Endothelial cell (in vitro differentiated cells): ENCODE measurements at places on chromosomes 2 and 18.

DNA sequence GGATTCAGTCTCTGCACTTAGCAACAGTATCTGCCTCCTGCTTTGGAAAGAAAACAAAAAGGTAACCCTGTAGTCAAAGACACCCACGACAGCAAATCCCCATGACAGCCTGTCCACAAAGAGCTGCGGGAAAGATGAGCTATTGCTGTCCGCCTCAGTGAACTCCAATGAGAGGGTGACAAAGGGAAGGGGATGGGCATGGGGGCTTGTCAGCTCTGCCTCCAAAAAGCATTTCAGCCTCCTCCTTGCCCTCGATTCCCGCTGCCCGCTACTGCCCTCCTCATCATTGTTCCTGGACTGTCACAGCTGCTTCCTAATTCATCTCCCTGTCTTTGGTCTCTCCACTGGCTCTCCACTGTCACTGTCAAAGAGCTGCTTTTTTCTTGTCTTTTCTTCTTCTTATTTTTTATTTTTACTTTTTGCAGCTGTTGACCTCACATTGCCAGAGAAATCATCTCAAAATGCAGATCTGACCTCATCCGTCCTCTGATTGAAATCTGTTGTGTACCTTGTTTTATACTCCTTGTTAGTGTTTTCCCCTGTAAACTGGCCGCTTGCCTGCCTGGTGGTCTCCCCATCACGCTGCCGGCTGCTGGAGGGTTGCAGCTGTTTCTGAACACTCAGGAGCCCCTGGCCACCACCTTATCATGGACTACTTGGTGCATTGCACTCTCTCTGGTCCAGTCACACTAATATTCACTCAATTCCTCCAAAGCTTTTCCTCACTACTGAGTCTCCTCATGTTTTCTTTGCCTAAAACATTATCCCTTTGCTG lies 7.9 kb upstream of the E2F6 start:
- no peak for DNase-seq

DNA sequence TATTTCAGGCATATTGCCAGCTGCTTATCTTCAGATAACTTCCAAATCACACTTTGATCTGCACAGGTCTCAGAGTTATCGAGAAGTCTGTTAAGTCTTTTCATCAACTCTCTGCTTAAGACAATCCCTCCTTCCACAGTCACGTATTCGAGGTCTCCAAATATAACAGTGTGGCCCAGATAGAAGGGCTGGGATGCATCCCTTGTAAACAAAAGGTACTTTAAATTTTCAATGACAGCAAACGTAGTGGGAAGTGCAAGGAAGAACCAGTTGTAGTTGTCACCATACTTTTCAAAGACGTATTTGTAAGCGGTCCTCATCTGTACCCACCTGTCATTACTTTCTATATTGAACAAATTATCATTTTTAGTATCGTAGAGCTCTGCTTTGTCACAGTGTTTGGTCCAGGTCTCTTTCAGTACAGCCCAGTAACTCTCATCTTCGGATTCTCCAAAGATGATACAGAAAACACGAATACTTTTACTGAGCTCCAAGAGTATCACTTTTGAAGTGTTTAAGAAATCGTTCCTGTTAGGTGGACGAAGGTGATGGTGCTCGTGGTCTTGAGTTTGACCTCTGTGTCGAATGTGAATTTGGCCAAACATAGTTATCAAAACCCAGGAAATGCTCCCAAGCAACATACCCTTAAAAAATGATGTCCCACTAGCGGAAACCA lies 445 bp downstream of the C1GALT1C1L start:
- no peak for DNase-seq

DNA sequence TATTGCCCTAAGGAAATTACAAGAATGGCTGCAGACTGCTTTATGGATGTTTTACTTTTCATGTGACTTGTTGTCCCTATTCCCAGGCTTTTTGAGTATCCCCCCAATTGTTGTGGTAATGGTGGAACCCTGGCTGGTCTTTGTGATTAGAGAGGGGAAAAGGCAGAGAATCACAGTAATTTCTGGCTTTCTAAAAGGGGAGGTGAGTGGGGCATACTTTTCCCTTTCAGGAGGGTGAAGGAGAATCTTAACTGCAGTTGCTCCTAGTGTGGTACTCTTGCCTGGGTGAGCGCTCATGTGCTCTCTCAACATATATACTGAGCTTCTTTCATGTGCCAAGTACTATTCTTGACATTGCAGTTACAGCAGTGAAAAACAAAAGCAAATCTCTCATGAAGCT lies 69.3 kb downstream of the ASXL3 start:
- no peak for DNase-seq

DNA sequence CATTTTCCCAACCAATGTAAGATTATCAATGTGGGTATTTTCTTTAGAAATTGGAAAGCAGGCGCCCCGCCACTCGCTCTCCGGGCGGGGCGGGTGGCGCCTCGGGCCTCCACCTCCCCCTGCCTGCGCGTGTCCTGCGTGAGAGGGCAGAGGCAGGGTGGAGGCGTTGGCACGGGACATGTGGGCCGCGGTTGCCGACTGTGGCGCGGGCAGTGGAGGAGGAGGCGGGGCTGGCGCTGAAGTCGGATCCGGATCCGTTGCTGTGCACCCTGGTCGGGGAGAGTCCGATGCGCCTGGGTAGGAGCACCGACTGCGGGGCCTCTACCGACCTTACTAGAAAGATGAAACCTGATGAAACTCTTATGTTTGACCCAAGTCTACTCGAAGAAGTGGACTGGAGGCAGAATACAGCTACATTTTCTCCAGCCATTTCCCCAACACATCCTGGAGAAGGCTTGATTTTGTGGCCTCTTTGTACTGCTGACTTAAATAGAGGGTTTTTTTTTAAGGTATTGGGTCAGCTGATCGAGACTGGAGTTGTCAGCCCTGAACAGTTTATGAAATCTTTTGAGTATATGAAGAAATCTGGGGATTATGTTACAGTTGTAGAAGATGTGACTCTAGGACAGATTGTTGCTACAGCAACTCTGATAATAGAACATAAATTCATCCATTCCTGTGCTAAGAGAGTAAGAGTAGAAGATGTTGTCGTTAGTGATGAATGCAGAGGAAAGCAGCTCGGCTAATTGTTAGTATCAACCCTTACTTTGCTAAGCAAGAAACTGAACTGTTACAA lies 37.9 kb downstream of the PMS1 start:
- DNase-seq = no peak

- no peak for DNase-seq
These were observed 68.1 kb downstream of the STPG4 start for GRCh38 chr2:47087051-47087450.

DNA sequence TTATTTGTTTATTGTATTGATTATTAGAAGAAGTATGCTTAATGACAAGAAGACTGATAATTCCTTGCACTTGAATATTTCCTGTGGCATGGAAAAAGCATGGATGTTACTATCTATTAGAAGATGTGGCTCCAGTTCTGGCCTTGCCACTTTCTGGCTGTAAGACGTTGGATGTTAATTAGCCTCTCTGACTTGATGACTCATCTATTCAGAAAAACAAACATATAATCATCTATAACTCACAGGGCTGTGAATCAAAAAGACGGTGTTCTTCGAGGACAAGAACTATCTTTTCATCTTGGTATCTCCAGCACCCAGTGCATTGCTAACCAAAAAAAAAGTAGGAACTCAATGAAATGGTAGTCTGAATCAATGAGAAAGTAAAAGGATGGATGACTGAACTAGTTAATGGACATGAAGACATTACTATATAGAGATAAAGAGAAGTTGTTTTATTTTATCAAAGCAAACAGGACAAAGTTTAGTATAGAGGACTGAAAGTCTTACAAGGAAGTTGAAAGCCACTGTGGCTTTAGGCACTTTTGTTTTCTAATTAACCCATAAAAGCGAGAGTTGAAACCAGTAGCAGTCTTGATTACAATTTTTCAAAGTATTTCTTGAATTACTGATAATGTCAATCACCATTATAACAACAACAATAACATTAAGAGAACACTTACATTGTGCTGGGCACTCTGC lies 145.3 kb downstream of the RND3 start:
- no peak for DNase-seq

GRCh38 chr2:239165206-239165831 lies 235.5 kb downstream of the HDAC4 start:
- no peak for DNase-seq

- no peak for DNase-seq
These were observed 112.2 kb upstream of the NABP1 start for GRCh38 chr2:191565647-191566198.

- DNase-seq = no peak
These were observed 109.0 kb upstream of the PARD3B start for GRCh38 chr2:204436230-204436629.

DNA sequence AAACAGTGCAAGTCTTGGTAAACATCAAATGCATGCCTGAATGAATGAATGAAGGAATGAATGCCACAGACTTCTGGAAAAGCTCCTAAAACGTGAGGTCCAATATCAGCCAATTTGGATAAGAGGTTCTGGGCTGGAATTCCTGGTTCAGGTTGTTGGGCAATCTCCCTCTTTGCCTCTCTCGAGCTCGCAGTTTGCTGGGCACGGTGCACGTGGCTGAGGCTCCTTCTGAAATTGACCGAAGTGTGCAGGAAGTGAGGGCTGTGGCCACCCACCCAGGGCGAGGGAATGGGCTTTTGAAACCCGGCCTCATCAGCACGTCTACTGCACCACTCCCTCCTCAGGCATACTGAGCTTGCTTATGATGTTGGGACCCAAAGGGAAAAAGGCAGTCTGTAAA lies 288.8 kb upstream of the HS6ST1 start:
- no peak for DNase-seq

- DNase-seq = no peak
These were observed 3.8 kb upstream of the LTBP1 start for GRCh38 chr2:32942793-32943485.

DNA sequence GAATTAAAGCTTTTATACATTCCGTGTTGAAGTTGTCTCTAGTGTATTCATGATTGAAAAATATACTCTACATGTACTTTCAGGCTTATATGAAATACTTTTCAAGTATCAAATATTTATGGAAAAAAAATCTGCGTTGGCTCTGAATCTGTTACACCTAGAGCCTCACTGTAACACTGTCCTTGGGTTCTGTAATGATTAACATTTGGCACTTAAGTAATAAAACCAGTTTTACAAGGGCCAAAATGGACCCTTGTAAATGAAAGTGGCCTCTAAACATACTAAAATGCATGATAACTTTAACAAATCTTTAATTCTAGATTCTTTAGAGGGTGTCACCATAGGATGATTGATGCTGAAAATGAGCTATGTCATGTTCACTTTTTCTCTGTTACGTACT lies 162.8 kb downstream of the PTPRM start:
- no peak for DNase-seq
